Activated CD4-positive, alpha-beta T cell treated with anti-CD3 and anti-CD28 coated beads, Interleukin-2, amount 50 U/mL, for 1 hour (primary cell): ENCODE measurements at places on chromosomes 12 and 14.

DNA sequence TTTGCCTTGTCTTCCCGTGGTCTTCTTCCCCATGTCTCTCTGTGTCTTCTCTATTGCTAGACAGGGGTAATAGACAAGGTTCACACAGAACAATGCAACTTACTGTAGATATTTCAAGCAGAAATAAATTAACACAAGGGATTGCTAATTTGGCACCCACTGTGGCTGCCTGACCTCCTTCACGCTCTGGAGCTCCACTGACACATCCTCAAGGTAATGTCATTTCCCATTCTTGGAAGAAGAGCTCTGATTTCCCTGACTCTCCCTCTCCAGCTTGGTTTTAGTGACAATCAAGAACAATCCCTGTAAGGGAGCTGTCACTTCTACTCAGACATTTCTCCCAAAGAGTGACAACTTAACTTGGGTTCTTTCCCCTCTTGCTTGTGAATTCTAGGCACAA lies 105.4 kb upstream of the NAP1L1 start:
- no peak for DNase-seq

GRCh38 chr12:60693019-60693626 lies 1097.3 kb downstream of the SLC16A7 start:
- no peak for DNase-seq

GRCh38 chr12:120402217-120402616 lies 33.3 kb upstream of the MSI1 start:
- no peak for DNase-seq

DNA sequence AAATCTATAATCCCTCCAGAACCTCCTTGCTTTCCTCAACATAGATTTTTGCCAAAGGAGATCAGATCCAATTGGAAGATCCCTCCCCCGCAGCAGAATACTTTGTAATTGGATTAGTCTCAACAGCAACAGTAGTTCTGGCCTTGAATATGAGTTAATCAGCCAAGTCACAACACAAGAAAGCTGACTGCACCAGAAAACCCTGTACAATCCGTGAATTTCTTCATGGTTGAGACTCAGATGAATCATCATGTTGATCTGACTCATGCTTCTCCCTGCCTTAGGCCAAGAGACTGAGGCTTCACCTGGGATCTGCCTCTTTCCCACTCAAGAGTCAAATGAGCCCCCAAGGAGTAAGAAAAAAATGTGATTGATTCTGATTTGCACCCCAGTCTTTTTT lies 3.0 kb upstream of the METTL17 start:
- no peak for DNase-seq

GRCh38 chr12:81212996-81213696 lies 135.3 kb downstream of the ACSS3 start:
- no peak for DNase-seq

GRCh38 chr14:58887931-58888330 lies 250.2 kb downstream of the DACT1 start:
- no peak for DNase-seq

DNA sequence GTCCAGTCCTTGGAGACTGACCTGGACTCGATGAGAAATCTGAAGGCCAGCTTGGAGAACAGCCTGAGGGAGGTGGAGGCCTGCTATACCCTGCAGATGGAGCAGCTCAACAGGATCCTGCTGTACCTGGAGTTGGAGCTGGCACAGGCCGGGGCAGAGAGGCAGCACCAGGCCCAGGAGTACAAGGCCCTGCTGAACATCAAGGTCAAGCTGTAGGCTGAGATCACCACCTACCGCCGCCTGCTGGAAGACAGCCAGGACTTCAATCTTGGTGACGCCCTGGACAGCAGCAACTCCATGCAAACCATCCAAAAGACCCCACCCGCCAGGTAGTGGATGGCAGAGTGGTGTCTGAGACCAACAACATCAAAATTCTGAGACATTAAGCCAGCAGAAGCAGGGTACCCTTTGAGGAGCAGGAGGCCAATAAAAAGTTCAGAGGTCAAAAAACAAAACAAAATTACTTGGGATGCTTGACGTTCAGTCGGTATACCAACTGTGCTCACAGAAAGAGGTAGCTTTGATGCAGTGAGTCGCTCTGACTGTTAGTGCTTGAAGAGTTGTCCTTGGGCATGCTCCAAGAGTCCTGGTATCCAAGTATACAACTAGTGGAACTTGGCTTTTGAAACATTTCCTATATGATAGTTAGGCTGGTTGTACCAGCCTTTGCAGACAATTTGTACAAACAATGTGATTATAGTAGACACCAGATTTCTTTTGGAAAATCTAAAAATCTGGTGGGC lies 4.8 kb downstream of the MED6 start:
- no peak for DNase-seq

- no peak for DNase-seq
Measured at GRCh38 chr12:52245259-52245961, 12.4 kb downstream of the KRT7 start.

- DNase-seq: no peak
Measured at GRCh38 chr12:96249196-96250118, 55.3 kb downstream of the ELK3 start.

GRCh38 chr14:94110552-94111181 lies at the start of gene IFI27:
Gene IFI27, plus strand, starts transcription at chr14:94110736.
- no peak for DNase-seq

- DNase-seq: no peak
Measured at GRCh38 chr12:90015228-90015627, 306.6 kb upstream of the ATP2B1 start.

- no peak for DNase-seq
Measured at GRCh38 chr14:54502602-54503001, 7.1 kb upstream of the CGRRF1 start.

GRCh38 chr12:43221216-43221615 lies 330.8 kb downstream of the ADAMTS20 start:
- no peak for DNase-seq

DNA sequence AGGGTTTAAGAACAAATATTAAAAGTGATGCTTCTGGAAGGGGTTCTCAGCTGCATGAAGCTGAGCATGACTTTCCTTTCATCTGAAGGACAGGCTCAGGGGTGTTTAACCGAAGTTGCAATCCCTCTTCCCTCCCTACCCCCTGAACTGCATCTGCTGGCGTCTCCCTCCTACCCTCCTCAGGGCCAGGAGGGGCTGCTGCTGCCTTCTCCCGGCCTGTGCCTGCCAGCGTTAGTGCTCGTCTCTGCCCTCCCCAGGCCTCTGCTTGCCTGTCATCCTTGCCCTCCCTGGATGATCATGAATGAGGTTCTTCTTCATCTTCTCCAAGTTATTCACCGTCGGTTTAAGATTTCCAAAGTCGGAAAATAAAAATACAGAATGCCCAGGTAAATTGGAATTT lies 12.2 kb downstream of the SMOC1 start:
- no peak for DNase-seq

- no peak for DNase-seq
Measured at GRCh38 chr14:72444701-72445100, 449.2 kb downstream of the DPF3 start.

GRCh38 chr14:40525314-40525713 lies 1081.4 kb upstream of the LRFN5 start:
- DNase-seq: no peak

GRCh38 chr14:38838049-38838978 lies 264.7 kb downstream of the SEC23A start:
- DNase-seq: no peak

DNA sequence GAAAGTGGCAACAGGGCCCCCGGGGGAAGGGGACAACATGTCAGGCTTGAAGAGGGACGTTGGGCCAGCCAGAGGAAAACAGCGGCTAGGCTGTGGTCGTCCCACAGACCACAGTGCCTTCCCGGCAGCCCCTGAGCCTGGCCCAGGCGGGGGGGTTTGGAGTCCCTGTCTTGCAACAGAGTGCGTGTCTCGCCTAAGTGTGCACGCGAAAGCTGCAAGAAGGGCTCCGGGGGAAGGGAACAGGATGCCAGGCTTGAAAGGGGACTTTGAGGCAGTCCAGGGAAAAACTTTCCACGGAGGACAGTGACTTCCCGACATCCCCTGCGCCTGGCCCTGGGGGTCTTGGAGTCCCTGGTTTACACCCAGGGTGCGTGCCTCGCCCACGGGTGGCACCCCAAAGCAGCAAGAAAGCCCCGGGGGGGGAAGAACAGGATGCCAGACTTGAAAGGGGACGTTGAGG lies 157.5 kb upstream of the ALG10B start:
- DNase-seq: no peak

GRCh38 chr14:102097441-102098135 lies 10.7 kb upstream of the HSP90AA1 start:
- DNase-seq: no peak

- no peak for DNase-seq
Measured at GRCh38 chr14:103545219-103545914, 16.4 kb downstream of the TRMT61A start.

- no peak for DNase-seq
Measured at GRCh38 chr14:32620303-32620702, 291.2 kb downstream of the AKAP6 start.

- no peak for DNase-seq
Measured at GRCh38 chr14:100552524-100553125, 34.6 kb downstream of the BEGAIN start.

- no peak for DNase-seq
Measured at GRCh38 chr12:27772328-27773049, 7.5 kb upstream of the KLHL42 start.

- DNase-seq: no peak
Measured at GRCh38 chr14:32710731-32711680, 227.7 kb upstream of the NPAS3 start.

DNA sequence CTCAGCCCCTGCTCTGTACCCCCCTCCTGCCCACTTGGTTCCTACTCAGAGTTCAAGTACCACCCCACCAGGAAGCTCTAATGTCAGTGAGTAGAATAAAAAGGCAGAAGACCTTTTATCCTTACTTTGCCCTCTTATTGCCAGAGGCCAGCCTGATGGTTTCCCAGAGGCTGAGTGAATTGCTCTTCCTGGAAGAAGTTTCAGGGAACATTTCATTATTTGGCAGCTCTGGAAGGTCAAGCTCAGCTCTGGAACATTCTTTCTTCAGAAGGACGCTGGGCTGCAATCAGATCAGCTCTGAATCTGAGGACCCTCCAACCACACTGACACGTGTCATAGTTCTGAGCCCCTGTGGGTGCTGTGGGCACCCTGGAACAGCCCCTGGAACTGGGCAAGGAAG lies 188.9 kb downstream of the ETV6 start:
- no peak for DNase-seq

- DNase-seq: no peak
Measured at GRCh38 chr12:15545334-15545733, 223.0 kb downstream of the PTPRO start.

DNA sequence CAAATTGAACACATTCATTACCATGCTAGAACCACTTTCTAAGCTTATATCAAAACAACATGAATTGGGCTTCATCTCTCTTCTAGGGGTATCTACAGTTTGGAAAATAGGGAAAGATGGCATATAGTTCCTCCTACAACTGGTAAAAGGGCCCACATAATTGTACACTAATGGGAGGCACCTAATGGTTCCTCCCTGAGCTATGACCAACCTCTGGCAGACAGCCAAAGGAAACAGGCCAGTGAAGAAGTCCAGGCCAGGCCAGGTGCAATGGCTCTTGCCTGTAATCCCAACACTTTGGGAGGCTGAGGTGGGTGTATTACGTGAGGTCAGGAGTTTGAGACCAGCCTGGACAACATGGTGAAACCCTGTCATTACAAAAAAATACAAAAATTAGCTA lies 23.2 kb upstream of the APOF start:
- DNase-seq: no peak

DNA sequence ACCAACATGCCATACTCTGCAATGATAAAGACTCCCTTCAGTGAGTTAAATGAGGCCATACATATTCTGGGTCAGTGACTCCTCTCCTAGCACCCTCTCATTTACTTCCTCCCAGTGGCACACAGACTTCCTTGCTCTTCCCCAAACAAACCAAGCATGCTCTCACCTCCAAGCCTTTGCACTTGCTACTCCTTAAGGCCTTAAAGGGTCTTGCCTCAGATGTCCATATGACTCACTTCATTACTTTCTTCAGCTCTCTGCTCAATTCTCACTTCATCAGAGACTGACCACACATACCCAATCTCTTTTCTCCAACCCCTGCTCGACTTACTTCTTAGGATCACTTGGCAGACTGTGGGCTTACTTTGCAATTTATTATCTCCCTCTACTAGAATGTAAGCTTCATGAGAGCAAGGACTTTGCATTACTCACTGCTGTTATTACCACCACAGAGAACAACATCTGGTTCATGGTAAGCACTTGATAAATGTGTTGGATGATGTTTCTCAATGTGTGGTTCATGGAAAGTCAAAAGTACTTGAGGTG lies 22.8 kb downstream of the DDX24 start:
- DNase-seq: no peak

DNA sequence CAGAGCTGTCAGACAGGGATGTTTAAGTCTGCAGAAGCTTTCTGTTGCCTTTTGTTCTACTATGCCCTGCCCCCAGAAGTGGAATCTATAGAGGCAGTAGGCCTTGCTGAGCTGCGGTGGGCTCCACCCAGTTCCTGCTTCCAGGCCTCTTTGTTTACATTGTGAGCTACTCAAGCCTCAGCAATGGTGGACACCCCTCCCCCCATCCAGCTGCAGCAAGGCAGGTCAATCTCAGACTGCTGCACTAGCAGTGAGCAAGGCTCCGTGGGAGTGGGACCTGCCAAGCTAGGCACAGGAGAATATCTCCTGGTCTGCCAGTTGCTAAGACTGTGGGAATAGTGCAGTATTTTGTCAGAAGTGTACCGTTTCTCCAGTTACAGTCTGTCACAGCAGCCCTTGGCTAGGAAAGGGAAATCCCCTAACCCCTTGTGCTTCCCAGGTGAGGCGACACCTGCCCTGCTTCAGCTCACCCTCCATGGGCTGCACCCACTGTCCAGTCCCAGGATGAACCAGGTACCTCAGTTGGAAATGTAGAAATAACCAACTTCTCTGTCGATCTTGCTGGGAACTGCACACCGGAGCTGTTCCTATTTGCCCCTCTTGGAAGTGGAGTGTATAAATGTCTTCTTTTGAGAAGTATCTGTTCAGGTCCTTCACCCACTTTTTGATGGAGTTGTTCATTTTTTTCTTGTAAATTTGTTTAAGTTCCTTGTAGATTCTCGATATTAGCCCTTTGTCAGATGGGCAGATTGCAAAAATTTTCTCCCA lies 213.5 kb upstream of the SLC38A2 start:
- DNase-seq: peak; percentile 16

DNA sequence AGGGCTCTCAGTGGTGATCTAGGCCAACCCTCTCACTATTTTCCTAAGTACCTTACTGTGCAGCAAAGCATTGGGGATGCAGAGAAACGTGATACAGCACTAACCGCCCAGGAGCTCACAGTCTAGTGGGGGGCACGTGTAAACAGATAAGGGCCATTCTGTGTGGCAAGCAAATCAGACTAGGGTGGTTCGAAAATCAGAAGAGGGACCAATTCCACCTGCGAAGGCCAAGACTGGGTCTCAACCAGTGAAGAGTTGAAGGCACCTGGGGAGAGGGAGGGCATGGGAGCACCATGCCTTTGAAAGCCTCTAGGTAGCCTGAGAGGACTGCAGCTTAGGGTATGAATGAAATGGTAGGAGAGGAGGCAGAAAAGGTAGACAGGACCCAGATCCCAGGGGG lies 2.2 kb downstream of the PITPNM2 start:
- DNase-seq: no peak

- no peak for DNase-seq
Measured at GRCh38 chr12:122029620-122030423, 8.1 kb downstream of the BCL7A start.
